ENCODE measurements at places on chromosomes 5 and 9. TPM values are rescaled to one million over a fixed set of nuclear protein-coding genes. Genes with fewer than 3 reads are reported as not detected.

OR1Q1 gene
- not detected for total RNA-seq

GRCh38 chr9:115202960-115203751 lies 85.2 kb upstream of the TNC start:
- no peak for DNase-seq

DNA sequence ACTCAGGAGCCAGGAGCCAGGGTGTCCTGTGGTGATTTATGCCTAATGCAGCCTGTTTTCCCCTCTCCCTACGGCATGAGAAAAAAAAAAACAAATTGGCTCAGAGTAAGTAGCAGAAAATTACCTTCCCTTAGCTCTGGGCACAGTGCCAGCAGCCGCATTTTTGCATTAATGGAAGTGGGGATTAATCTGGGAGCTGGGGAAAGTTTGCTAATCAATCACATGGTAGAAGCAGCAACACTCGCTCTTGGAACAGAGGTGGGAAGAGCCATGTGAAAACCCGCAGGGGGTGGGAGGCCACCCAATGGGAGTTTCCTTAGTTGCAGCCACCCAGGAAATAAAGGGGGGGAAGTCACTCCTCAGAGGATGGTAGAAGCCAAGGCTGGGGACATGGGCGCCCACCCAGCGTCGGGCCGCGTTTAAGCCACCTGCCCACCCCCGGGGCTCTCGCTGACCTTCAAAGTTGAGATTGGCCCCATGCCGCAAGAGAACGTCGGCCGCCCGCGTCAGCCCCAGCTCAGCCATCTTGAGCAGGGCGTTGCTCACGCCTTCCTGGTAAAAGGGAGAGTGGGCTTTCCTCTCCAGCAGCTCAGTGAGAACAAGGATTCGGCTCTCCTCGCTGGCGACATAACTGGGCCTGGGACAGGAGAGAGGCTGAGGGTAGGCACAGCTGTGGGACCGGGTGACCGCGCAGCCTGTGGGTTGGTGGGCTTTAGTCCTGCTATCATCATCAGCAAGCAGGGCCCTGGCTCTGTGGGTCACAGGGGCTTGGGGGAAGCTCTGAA lies 1.7 kb downstream of the ASB6 start:
- no peak for DNase-seq

PRRX2 gene
- not detected for total RNA-seq

DNA sequence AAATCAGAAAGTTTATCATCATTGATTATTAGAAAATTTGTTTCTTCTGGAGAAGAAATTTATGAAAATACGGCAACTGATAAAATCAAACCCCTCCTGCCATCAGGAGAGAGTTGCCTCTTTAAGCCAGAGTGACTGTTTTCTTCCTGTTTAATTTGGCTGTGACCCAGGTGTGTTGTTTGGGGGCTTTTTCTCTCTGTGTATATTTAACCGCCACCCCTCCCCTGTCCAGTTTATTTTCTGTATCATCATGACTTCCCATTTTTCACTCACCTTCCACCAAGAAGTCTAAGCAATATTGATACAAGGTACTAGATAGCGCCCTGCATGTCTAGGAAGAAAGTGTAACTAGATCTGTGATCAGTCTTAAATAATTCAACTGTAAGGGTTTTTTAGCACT lies 50.1 kb downstream of the FAM78A start:
- DNase-seq, result no peak

GRCh38 chr9:37918665-37919170 lies 14.8 kb upstream of the SLC25A51 start:
- no peak for DNase-seq

GPX3 gene
- total RNA-seq, result not detected

DNA sequence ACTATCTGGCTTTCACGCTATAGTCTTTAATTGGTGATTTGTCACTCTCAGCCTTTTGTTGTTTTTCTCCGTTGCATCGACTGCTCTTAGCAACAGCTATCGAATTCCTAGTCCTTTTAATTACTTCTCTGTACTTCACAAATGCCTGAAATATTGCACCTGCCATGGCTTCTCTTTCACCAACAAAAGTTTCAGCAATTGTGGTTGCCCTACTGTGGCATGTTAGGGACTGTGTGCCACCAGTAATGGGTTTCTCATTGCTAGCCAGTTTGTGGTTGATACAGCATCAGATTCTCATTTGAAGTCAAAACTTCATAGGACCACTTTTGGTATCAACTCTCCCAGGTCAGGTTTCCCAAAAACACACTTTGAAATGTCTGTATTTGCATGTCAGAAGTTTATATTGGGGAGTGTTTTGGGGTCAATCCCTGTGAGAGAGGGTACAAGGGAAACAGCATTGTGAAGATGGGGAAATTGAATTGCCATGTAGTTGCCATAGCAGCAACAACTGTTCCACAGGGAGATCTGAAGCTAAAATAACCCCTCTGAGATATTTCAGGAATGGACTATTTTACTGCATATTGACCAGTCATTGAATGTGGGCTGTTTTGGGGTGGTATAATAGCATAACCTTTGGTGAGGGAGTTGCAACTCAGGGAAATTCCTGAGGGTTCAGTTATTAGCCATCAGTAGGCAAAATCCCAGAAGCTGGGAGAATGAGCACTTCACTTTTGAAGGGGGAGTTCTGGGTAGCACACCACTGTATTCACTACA lies 99.2 kb downstream of the WDR70 start:
- DNase-seq, result no peak

Measured in CD8-positive, alpha-beta T cell (primary cell).